ENCODE measurements at places on chromosomes 5 and 9. TPM values are rescaled to one million over a fixed set of nuclear protein-coding genes. Genes with fewer than 3 reads are reported as not detected.

- DNase-seq: no peak
These were observed 4.7 kb downstream of the NOTCH1 start for GRCh38 chr9:136541179-136541578.

GRCh38 chr5:101390151-101390908 lies 487.2 kb upstream of the ST8SIA4 start:
- peak; percentile 84 for DNase-seq

- DNase-seq: no peak
These were observed 47.7 kb upstream of the BOD1 start for GRCh38 chr5:173664154-173664526.

Gene AGXT2
- not detected for total RNA-seq

Gene SV2C
- not detected for total RNA-seq

Gene SPINK7
- total RNA-seq: not detected

Data from SK-MEL-5 (cell line).